ENCODE measurements at places on chromosomes 3 and 15.

GRCh38 chr3:52879090-52879489 lies 18.3 kb downstream of the STIMATE start:
- H3K4me3 ChIP-seq, result no peak overlapping the region
- H3K27me3 ChIP-seq, result no peaks in the 10 kb centered on the region
- no peak overlapping the region for H3K27ac ChIP-seq
- H3K4me1 ChIP-seq, result peaks cover 4% of the 10 kb centered on the region

DNA sequence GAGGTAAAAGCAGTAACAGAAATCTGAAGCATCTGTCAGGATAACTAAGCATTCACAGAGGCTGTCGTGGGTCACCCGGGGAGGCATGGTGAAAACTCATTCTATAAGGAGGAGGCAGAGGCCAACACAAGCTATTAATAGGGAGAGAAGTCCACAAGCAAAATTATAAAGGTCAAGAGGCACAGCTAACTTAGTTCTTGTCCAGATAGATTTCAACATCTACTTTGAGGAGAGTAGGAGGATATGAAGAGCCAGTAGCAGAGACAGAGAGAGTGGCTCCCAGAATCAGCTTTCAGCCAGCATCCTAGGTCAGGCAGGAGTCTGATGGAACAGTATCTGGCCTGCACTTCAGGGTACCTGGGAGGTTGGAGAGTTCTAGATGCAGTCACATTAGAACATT lies 95.3 kb downstream of the STAC start:
- DNase-seq, result no peak
- no peaks in the 10 kb centered on the region for H3K4me1 ChIP-seq
- H3K27ac ChIP-seq, result no peak overlapping the region
- no peaks in the 10 kb centered on the region for H3K27me3 ChIP-seq

DNA sequence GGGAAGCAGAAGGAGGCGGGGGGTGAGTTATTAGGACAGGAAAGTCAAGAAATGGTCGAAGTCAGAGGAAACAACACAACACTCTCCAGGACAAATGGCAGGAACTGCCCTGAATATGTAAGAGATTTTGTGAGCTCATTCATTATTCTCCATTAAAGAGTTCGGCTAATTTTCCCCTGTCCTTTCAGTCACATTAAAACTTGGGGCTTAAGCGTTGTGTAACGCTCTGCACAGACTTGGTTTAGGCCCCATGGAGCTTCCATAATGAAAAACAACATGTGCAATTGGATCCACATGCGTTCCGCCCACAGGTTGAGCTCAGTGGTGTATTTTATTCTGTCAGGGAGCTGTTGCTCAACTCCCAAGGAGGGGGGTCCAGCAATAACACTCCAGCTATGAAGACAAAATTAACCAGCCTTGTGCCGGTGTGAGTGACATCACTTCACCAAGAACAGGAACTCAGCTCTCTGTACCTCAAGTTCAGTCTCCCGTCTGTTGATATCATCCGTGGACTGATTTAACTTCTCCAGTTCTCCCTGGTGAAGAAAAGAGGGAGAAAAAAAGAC lies 2.3 kb downstream of the SH3BP5 start:
- H3K27ac ChIP-seq, result no peak overlapping the region
- H3K36me3 ChIP-seq, result peaks cover 22% of the 10 kb centered on the region
- peaks cover 31% of the 10 kb centered on the region for H3K4me1 ChIP-seq
- no peak overlapping the region for H3K4me3 ChIP-seq
- no peaks in the 10 kb centered on the region for H3K27me3 ChIP-seq
- DNase-seq, result no peak

DNA sequence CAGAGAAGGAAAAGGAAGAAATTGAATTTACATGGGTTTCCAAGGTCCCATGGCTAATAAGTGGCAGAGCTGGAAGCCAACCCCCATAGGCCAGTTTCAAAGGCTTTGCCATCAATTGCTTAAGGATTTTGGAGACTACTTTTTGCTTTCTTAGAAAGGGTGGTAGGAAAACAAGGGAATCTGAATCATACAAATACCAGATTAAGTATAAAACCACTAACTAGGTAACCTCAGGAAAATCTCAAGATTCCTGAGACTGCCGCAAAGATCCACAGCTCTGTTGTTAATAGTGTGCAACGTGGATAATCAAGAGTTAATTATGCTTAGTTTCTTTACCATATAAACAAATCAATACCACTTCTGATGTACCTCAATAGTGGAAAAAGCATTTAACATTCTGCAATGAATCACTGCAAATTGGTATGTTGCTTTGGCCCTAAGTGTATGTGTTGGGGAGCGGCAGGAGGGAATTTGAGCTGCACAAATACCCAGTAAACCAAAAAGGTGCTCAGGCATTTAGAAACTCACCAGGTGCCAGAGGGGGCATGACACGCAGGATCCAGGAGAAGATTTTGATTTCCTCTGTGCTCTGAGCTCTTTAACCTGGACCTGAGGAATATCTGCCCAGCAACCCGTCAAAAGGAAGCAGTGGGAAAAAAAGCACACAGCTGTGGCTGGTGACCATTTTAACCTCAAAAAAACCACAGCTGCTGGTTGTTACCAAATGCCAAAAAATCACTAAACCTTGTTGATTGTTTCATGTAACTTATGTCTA lies 22.0 kb downstream of the AADAC start:
- H3K4me3 ChIP-seq, result no peak overlapping the region
- no peaks in the 10 kb centered on the region for H3K36me3 ChIP-seq
- H3K27me3 ChIP-seq, result no peaks in the 10 kb centered on the region
- DNase-seq, result no peak
- no peak overlapping the region for H3K27ac ChIP-seq
- peaks cover 16% of the 10 kb centered on the region for H3K4me1 ChIP-seq

DNA sequence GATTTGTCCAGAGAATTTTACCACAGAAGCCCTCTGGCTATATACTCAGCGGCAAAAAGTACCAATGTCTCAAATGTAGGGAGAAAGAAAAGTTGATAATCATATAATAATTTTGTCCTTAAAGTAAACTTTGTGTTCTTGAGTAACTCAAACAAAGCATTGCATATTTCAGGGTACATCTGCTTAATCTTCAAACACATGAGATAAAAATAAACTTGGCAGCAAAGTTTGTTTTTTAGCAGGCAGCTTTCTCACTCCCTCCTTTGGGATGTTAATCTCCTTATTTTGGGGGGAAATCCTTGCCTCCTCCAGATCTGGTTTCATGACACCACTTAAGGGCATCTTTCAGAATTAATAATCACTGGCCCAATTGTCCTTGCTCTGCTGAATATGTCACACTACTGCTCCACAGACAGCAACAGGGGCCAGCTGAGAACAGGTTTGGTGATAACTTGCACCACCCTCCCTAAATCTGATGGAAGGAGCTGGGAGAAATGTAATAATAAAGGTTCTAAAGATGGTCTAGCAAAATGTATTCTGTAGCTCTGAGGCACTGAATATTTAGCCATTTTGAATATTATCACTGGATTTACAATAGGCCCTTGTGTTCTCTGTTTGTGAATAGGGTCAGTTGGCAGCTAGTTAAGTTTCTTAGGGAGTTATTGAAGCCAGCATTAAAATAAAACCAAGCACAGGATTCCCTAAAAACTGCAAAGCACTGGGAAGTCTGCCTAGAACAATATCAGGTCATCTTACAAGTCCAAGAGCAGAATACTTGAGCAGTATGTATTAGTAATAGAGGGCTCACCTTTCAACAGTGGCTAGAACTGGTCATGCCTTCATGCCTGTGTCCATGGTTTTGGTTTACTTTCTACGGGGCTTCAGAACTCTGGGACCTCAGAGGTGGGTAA lies 79.2 kb downstream of the EFL1 start:
- H3K27ac ChIP-seq, result no peak overlapping the region
- no peaks in the 10 kb centered on the region for H3K4me1 ChIP-seq
- no peak for DNase-seq
- H3K4me3 ChIP-seq, result no peak overlapping the region
- H3K27me3 ChIP-seq, result no peaks in the 10 kb centered on the region

GRCh38 chr3:175297216-175297615 lies 438.1 kb downstream of the NAALADL2 start:
- no peaks in the 10 kb centered on the region for H3K4me1 ChIP-seq
- no peak for DNase-seq
- H3K36me3 ChIP-seq, result no peaks in the 10 kb centered on the region

DNA sequence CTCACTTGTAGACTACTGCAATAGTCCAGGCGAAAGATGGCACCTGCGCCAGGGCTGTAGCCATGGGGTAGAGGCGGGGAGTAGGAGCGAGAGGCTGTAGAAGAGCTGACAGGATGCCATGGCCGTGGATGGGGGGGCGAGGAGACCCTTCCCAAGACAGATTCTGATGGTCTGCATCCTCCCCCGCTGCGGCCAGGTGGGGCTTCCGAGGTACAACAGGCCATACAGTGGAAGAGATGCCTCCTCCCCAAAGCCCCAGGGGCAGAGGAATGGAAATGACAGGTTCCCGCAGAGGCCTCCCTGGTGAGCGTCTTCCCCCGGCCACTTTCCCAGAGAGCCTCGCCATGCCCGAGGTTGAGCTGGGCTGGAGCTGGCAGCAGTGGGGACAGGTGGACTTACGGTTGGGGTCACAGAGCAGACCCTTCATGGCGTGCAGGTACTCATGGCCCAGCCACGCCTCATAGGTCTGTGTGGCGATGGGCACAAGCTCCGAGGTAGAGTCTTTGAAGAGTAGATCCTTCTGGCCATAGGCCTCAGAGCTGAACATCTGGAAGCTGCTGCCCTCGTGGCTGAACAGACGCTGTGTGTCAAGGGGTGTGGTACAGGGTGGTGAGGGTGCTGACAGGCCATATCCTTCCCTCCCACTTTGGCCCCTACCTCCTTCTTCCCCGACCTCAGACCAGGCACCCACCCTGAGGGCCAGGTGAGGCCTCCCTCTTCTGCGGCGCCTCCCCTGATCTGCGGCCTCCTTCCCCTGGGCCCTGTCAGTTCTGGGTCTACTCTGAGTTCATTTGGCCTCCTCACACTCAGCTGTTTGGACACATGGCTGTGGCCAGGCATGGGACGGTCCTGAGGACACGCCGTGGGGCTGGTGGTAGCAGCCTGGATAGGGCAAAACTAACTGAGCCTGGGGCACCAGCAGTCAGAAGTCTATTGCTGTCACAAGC lies 13.6 kb downstream of the MELTF start:
- no peak for DNase-seq
- no peak overlapping the region for H3K27ac ChIP-seq
- no peaks in the 10 kb centered on the region for H3K4me1 ChIP-seq
- peaks cover 11% of the 10 kb centered on the region for H3K27me3 ChIP-seq

GRCh38 chr3:41357271-41357670 lies 158.0 kb downstream of the CTNNB1 start:
- H3K27ac ChIP-seq, result no peak overlapping the region
- H3K4me3 ChIP-seq, result no peak overlapping the region
- no peaks in the 10 kb centered on the region for H3K36me3 ChIP-seq
- peaks cover 9% of the 10 kb centered on the region for H3K27me3 ChIP-seq
- no peaks in the 10 kb centered on the region for H3K4me1 ChIP-seq
- no peak for DNase-seq

- H3K4me1 ChIP-seq, result no peaks in the 10 kb centered on the region
- DNase-seq, result no peak
- H3K27ac ChIP-seq, result no peak overlapping the region
- no peaks in the 10 kb centered on the region for H3K36me3 ChIP-seq
- no peak overlapping the region for H3K4me3 ChIP-seq
- H3K27me3 ChIP-seq, result no peaks in the 10 kb centered on the region
Observed at GRCh38 chr3:132164469-132165092, 129.8 kb upstream of the CPNE4 start.

GRCh38 chr15:83694015-83694414 lies 40.1 kb downstream of the ADAMTSL3 start:
- H3K27ac ChIP-seq, result no peak overlapping the region
- H3K4me3 ChIP-seq, result no peak overlapping the region
- no peaks in the 10 kb centered on the region for H3K36me3 ChIP-seq
- no peaks in the 10 kb centered on the region for H3K4me1 ChIP-seq
- DNase-seq, result no peak
- peaks cover 11% of the 10 kb centered on the region for H3K27me3 ChIP-seq

DNA sequence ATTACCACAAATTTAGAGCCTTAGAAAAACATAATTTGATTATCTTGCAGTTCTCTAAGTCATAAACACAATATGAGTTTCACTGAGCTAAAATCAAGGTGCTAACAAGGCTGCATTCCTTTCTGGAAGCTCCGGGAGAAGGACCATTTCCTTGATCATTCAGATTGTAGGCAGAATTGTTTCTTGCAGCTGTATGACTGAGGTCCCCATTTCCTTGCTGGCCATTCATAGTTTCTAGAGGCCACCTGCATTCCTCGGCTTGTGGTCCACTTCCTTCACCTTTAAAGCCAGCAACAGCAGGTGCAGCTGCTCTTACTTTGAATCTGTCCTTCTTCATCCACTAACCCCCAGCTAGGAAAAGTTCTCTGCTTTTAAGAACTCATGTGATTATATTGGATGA lies 58.7 kb downstream of the IFT80 start:
- H3K36me3 ChIP-seq, result no peaks in the 10 kb centered on the region
- H3K27ac ChIP-seq, result no peak overlapping the region
- no peaks in the 10 kb centered on the region for H3K4me1 ChIP-seq
- no peaks in the 10 kb centered on the region for H3K27me3 ChIP-seq

GRCh38 chr15:93706495-93707292 lies 524.7 kb upstream of the MCTP2 start:
- no peaks in the 10 kb centered on the region for H3K36me3 ChIP-seq
- H3K27me3 ChIP-seq, result no peaks in the 10 kb centered on the region

GRCh38 chr3:139187154-139187553 lies 142.5 kb upstream of the PRR23C start:
- DNase-seq, result no peak
- H3K4me1 ChIP-seq, result no peaks in the 10 kb centered on the region
- H3K4me3 ChIP-seq, result no peak overlapping the region
- no peaks in the 10 kb centered on the region for H3K36me3 ChIP-seq
- H3K27me3 ChIP-seq, result no peaks in the 10 kb centered on the region

- no peaks in the 10 kb centered on the region for H3K27me3 ChIP-seq
- DNase-seq, result no peak
- no peaks in the 10 kb centered on the region for H3K4me1 ChIP-seq
- H3K4me3 ChIP-seq, result no peak overlapping the region
- no peak overlapping the region for H3K27ac ChIP-seq
Observed at GRCh38 chr3:20576228-20576627, 390.2 kb upstream of the SGO1 start.

GRCh38 chr3:31880482-31881078 lies 100.5 kb downstream of the OSBPL10 start:
- H3K4me1 ChIP-seq, result no peaks in the 10 kb centered on the region
- no peaks in the 10 kb centered on the region for H3K27me3 ChIP-seq
- H3K4me3 ChIP-seq, result no peak overlapping the region
- no peak overlapping the region for H3K27ac ChIP-seq
- DNase-seq, result no peak

- H3K27ac ChIP-seq, result no peak overlapping the region
- DNase-seq, result no peak
- H3K27me3 ChIP-seq, result peaks cover 2% of the 10 kb centered on the region
- H3K4me3 ChIP-seq, result no peak overlapping the region
- H3K36me3 ChIP-seq, result no peaks in the 10 kb centered on the region
Observed at GRCh38 chr15:92069308-92070250, 216.1 kb downstream of the SLCO3A1 start.

- H3K4me1 ChIP-seq, result no peaks in the 10 kb centered on the region
- no peak for DNase-seq
- H3K27ac ChIP-seq, result no peak overlapping the region
Observed at GRCh38 chr15:39736412-39737195, 46.0 kb downstream of the FSIP1 start.
